ENCODE measurements at places on chromosomes 16 and 17.

- DNase-seq, result no peak
Measured at GRCh38 chr16:49000594-49000993, 281.0 kb downstream of the CBLN1 start.

DNA sequence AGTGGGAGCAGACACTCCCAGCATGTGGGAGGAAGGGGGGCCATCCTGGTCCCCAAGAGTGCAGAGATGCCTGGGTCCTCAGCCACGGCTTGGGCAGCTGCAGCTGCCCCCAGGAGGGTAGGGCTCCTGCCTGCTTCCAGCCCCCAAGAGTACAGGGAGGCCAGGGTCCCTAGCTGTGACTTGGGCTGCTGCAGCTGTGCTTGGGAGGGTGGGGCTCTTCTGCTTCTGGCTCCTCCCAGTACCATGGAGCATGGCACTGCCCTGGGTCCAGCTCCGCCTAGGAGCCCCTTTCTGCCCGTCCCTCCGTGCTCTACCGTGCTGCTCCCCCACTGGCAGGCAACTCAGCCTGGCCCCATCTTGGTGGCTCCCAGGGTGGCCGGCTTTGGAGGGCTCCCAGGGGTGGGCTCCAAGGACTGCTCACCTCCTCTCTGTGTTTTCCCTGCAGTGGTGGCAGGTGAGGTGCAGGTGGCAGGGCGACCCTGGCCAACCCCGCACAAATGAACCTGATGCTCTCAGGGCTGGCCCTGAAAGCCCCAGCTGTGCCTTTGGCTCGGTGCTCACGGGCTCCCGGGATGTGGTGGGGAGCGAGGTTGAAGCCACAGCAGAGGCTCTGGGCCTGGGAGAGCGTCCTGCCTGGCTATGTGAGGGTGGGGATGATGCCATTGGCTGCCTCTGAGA, 18.5 kb upstream of the USP22 start:
- DNase-seq, result no peak

- DNase-seq, result no peak
Measured at GRCh38 chr17:47914306-47914948, 18.4 kb downstream of the SP2 start.

- no peak for DNase-seq
Measured at GRCh38 chr16:75576384-75576811, 10.2 kb downstream of the GABARAPL2 start.

- DNase-seq, result no peak
Measured at GRCh38 chr16:69747115-69747514, 7.6 kb downstream of the NOB1 start.

GRCh38 chr16:66070140-66070917, 296.2 kb upstream of the CDH5 start:
- DNase-seq, result peak; percentile 82

GRCh38 chr17:12909046-12909445, 108.8 kb downstream of the ELAC2 start:
- DNase-seq, result no peak

- DNase-seq, result peak; percentile 33
Measured at GRCh38 chr17:48878920-48879898, 13.4 kb upstream of the ATP5MC1 start.

DNA sequence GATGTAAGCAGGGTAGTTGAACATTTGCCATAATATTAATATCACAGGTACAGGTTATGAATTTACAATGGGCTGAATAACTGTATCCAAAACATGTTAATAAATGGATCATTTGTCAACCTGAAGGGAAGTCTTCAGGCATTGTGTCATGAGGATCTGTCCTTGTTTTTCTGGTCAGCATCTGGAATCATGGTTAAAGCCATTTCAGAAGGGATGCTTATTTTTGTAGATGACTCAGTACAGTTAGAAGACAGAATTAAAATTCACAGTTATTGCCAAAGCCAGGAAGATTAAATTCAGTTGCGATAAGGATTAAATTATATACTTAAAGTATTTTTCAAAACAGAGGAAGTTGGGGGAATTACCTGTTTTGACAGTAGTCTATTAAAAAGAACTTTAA, 8.0 kb downstream of the PSMD11 start:
- no peak for DNase-seq

DNA sequence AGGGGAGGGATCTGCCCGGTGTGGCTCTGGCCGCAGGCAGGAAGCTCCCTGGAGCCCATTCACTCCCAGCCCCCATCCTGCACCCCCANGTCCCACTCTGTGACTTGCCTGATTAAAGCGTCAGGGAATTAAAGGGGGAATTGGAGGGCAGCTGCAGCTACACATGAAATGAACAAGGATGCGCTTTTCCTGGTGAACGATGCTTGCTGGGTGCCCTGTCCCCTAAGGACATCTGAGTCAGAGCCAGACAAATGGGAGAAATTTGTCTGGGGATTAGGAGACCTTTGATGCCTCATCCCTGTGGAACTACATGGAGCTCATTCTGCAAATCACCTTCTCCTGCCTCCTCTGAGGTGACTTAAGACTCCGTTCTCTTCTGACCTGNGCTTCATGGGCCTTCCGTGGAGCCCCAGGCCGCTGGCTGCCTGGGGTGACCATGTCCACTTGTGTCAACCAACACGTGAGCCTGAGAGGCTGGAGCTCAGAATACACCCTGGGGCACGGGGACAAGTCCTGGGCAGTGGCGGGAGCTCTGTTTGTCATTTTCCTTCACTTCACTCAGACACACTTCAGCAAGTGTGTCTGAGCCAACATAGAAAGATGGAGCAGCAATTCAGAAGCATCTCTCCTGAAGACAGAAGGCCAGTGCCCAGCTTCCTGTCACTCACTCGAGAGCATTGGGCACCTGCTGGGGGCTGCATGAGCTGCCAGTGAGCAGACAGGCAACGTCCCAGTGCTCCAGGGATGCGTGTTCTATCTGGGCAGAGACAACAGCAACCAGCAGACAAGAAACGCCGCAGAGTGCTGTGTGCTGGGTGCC, 54.1 kb downstream of the METRNL start:
- DNase-seq, result no peak
